ENCODE measurements at places on chromosomes 1 and 21.

GRCh38 chr21:40610345-40610744, 236.6 kb downstream of the DSCAM start:
- DNase-seq, result no peak

DNA sequence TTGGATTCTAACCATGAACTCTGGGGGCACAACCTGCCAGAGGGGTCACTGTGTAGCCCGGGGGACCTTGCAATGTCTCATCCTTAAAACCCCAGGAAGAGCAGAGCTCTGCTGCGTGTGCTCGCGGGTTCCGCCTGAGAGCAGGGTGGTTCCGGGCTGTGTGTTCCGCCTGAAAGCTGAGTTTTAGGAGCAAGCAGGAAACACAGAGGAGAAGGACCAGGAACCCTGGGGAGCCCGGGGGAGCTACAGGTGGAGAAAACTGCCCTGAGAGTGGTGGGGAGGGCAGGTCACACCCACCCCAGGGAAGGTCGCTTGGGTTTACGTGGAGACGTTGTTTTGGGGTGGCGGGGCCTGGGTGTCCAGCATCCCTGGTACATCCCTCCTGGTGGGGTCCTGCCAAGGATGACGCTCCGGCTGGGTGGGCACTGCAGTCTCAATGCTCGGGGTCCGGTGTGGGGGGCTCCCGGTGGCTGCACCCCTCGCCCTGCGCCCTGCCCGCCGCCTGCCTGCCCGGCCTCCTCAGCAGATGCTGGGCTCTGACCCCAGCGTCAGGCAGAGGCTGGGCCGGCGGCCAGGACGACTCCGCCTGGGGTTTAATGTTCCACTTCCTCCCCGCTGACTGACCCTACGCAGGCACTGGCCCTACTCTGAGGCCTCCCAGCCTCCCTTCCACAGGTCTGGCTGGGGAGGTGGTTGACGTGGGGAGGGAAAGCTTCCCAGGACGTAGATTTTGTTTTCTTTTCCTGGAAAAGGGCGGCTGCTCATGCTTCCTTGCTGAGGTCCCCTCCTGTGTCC, 17.3 kb upstream of the C1orf159 start:
- DNase-seq, result no peak

- DNase-seq, result no peak
Measured at GRCh38 chr21:38012672-38013071, 96.4 kb upstream of the KCNJ6 start.

DNA sequence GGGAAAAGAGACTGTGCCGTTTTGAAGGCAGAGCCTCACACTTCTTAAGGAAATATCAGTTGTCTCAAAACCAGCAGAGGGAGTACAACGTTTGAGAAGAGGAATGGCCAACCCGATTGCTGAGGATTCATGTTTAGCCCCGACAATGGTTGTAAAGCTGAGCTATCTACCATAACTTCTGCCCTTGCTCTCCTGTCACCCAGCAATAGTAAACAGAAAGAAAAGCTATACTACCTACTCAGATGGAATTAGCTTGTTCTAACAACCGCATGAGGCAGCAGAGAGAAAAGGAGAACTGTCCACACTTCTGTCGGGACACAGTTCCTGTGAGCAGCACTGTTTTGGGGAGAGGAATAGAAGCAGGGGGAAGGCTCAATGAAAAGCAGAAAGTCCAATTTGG, 91.2 kb downstream of the SLC45A1 start:
- DNase-seq, result no peak

DNA sequence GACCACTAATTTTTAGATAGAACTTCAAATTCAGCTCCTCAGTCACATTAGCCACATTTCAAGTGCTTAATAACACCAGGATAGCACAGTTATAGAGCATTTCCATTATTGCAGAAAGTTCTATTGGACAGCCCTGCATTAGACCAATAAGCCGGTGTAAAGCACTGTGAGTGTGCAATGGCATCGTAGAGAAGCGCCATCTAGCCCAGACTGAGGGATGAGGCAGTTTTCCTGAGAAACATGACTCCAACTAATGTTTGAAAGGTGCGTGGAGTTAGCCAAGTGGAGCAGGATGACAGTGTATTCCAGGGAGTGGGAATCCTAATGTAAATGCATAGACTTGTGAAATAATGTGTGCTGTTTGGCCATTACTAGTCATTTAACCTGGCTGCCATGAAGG, 7.7 kb downstream of the RPE65 start:
- no peak for DNase-seq

DNA sequence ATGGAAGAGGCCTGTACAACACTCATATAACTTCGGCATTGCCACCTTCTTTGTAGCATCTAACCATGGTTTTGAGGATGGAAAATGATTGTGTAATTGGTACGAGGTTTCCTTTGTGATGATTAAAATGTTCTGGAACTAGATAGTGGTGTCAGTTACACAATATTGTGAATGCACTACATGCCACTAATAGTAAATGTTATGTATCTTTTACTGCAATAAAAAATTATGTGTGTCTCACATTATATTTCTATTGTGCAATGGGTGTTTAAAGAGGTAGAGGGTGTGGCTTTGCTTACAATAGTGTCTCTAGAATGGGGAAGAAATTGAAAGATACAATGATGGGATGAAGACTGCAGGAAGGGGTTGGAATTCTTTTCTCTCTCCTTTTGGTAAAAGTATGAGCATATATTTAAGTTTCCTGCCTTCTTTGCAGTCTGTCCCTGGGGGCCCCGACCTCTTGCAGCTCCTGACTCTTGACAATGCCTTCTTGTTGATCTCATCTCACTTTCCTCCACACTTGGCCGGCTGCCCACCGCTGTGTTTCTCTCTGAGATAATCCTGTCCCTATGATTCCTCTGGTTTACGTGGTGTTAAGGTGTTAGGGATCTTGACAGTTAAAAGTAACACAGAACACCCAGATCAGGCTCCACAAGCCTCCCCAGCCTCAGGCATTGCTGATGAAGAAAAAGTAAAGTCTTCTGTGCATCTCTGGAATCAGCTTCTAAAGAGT, 39.3 kb downstream of the MTARC1 start:
- no peak for DNase-seq

GRCh38 chr1:163076044-163076443, 6.9 kb downstream of the RGS4 start:
- no peak for DNase-seq

- no peak for DNase-seq
Measured at GRCh38 chr1:65211331-65211730, 63.3 kb downstream of the AK4 start.

DNA sequence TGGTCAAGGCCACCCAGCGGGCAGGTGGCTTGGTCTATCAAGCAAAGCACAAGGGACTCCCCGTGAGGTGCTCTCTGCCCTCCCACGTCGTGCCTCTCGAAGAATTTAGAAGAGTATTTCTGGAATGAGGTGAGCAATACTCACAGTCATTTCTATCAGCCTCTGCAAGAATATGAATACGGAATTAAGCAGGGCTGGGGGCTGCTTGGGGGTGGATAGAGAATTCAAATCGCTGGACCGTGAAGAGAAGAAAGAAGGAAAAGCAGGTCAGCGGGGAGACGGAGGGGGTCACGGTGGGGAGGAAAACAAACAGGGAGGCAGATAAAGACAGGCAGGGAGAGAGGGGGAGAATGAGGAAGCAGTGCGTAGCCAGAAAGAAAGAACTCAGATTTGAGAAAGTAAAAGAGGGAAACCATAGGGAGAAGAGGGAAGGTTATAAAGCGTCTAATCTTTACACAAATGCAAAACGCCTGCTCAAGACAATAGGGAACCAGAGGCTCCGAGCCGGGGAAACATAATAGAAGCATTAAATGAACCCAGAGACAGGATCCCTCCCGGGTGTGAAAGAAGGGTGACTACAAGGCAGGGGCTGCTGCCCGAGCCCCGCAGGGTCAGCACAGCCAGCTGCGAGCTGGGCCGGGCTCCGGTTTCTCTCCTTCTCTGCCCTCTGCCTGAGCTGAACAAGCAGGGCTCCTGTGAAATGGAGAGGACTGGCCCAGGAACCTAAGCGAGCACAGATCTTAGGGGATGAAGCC, 2.1 kb upstream of the EDN2 start:
- no peak for DNase-seq

GRCh38 chr1:88141499-88142074, 542.5 kb upstream of the PKN2 start:
- no peak for DNase-seq

DNA sequence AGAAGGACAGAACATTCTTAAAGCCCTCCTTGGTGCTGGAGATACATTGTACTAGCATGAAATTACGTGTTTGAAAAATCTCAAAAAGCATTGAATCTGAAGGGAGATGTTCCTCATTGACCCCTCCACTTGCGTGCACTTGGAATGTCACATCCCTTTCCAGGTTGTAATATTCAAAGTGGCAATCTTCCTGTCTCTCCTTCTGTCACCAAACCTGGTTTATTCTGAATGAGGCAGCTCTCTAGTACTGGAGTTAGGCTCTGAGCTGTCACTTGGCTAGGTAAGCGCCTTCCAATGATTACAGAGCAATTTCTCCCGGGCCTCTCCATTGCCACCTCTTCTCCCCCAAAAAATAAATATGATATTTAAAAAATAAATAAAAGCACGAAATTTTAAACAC, 855 bp downstream of the DSCAM start:
- DNase-seq, result no peak

DNA sequence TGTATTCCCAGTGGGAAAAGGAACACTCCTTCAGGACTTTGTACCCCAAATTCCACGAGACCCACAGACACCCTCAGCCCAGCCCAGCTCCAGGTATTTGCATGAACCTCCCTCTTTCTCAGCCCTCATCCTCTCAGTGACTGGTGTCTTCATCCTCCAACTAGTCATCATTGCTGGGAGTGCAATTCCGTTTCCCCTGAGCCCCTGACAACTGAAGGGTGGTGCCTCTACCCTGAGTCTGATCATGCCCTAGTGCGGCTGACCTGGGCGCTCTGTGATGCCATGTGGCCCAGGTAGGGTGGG, 3.8 kb upstream of the ZNF692 start:
- DNase-seq, result no peak

DNA sequence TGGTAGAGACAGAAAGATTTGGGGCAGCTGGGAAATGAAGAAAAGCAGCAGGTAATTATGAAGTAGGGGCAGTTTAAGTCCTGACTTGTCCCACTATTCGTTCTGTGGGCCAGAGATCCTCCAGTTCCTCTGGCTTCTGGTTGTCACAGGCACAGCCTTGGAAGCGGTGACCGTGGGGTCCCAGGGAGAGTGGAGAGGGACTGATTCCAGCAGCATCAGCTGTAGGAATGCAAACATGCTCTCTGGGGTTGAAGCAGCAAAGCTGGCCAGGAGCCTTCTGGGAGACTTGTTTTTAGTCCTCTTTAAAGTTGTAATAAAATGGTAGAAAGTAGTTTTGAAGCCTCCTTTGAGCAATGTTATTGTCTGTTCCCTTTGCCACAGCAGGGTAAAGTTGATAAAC, 488.0 kb downstream of the LMO4 start:
- no peak for DNase-seq

GRCh38 chr21:15968776-15969310, 239.1 kb downstream of the USP25 start:
- DNase-seq, result no peak

- no peak for DNase-seq
Measured at GRCh38 chr1:246482805-246483568, 24.1 kb downstream of the SMYD3 start.

DNA sequence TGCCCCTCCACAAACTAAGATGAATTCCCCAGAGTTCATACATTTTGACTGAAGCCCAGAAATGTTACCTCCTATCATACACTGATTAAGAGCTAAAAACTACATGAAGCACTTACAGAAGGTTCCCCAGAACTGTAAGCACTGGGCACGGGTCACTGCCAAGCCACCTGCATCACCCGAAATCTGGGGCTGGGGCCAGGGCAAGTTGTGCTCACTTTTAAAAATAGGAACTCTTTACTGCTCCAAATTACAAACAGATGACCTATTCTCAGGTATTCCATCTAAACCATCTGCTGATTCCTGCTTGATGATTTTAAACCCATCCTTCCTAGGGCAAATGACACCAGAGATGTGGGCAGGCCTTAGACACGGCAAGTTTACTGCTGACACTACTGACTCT, 4.8 kb downstream of the SETD4 start:
- no peak for DNase-seq

- DNase-seq, result no peak
Measured at GRCh38 chr21:38859852-38860251, 54.1 kb downstream of the ETS2 start.

DNA sequence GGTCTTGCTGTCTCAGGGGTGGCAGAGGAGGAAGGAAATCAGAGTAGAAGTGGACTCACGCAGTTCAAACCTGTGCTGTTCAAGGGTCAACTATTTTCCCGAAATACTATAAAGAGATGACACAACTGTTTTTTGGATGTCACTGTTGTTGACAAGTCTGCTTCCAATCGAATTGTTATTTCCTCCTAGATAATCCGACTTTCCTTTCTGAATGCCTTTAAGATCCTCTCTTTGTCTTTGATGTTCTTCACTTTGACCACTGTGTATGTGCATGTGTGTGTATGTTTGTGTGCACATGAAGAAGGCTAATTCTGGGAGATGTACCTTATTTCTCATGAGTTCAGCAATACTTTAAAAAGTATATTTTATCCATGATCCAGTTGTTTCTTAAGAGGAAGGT, 21.6 kb downstream of the PADI4 start:
- DNase-seq, result no peak

GRCh38 chr1:196142111-196142640, 466.1 kb downstream of the KCNT2 start:
- no peak for DNase-seq

DNA sequence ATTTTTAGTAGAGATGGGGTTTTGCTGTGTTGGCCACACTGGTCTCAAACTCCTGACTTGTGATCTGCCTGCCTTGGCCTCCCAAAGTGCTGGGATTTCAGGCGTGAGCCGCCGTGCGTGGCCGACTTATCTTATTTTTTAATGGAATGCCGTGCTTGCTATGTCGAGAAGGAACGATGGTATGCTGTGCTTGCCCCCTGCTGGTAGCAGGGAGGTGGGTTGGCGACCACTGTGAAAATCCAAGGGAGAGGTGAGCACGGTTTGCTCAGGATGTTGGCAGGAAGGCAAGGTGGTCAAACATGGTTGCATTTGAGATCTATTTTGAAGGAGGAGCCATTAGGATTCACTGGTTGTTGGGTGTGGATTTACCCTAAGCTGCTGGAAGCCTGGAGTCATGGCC, 45.8 kb upstream of the RCC2 start:
- no peak for DNase-seq

DNA sequence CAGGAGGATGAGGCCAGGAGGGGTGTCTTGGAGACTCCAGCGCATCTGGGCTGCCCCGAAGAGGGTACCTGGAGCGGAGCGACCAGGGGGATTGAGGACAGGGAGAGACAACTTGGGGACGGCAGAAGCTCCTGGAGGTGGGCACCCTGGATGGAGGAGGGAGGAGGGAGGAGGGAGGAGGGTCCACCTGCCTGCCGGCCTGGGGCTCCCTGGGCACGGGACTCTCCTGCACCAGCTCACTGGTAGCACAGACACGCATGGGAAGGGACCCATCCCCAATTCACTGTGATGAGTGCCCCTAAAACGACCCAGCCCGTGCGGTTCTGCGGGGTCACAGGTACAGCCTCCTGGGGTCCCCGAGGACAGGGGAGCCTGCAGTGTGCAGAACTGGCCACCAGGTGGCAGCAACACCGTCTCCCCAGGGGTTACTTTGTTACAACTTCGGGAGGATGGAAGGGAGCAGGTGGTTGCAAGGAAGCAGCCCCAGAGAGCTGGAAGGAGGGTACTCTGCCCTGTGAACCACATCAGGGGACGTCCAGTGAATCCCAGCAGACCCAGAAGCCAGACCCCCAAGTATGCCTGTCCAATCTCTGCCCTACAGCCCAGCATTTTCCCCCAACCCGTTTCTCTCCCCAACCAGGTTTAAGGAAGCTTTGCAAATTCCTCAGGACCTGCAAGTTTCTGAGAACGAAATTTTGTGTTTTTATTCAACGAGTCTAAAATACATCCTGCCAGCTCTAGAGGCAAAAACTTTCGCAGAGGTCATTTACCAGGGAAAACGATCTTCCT, 482.4 kb downstream of the NPHP4 start:
- DNase-seq, result peak; percentile 39

All from activated CD4-positive, CD25-positive, alpha-beta regulatory T cell (primary cell).